Activated CD8-positive, alpha-beta T cell treated with anti-CD3 and anti-CD28 coated beads, Interleukin-2, amount 10 ng/mL, durations not matched to agents 7 days and 5 days (primary cell): ENCODE measurements at places on chromosomes 11 and 22. TPM values are rescaled to one million over a fixed set of nuclear protein-coding genes. Genes with fewer than 3 reads are reported as not detected.

GRCh38 chr22:20751185-20751851 lies 22.6 kb upstream of the SERPIND1 start:
- DNase-seq = no peak

- DNase-seq = no peak
These were observed 735.9 kb downstream of the NTM start for GRCh38 chr11:132106096-132106982.

GRCh38 chr22:43554694-43555365 lies 143.0 kb downstream of the MPPED1 start:
- DNase-seq = no peak

Gene OR51I1
- total RNA-seq = not detected

Gene KRTAP5-11
- not detected for total RNA-seq
